ENCODE measurements at places on chromosomes 7 and 10.
A peak's percentile ranks its signal among the peaks of the same experiment; 100 is the strongest.

DNA sequence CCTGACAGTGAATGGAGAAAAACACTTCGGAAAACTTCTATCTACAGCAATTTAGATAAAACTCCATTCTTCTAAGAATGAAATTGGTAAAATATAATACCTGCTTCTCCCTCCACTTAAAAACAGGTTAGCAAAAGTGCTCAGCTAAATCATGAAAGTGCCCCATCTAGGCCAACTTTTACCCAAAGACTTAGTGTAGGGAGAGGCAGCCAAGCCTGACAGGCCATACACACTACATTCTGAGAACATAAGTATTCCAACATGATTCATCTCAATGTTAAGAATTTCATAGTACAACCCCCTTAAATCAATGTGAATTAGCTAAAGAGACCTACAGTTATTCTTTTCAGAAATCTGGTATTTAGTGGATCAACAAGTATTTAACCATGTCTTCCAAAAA lies 7.2 kb downstream of the FAM3C start:
- DNase-seq, result no peak

- DNase-seq, result no peak
Measured at GRCh38 chr10:116915340-116915739, 66.0 kb downstream of the ENO4 start.

GRCh38 chr7:44063547-44063893 lies 1.8 kb downstream of the PGAM2 start:
- DNase-seq, result peak; percentile 5

DNA sequence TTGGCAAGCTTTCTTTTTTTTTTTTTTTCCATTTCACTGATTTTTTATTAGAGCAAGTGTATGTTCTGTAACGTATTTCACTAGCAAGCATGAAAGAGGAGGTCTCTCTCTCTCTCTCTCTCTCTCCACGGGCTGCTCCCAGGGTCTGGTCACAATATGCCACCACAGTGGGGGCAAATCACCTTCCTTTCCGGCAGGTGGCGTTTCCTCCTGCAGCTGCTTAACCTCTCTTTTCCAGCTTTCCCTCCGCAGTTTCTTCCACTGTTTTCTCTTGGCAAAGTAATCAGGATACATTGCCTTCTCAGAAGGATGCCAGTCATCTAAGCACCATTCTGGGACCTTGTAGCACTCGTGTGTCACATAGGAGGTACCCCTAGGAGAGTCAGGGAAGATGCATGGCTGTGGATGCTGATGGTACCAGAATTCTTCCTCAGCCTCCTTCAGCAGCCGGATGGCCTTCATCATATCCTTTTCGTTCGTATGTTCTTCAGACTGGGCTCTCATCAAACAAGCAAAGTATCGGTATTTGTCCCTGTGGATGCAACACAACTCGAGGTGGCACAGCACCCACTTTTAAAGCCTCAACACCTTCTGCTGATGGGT lies 197.3 kb upstream of the PODXL start:
- peak; percentile 51 for DNase-seq

GRCh38 chr10:102801496-102801895 lies 35.7 kb downstream of the CYP17A1 start:
- no peak for DNase-seq

DNA sequence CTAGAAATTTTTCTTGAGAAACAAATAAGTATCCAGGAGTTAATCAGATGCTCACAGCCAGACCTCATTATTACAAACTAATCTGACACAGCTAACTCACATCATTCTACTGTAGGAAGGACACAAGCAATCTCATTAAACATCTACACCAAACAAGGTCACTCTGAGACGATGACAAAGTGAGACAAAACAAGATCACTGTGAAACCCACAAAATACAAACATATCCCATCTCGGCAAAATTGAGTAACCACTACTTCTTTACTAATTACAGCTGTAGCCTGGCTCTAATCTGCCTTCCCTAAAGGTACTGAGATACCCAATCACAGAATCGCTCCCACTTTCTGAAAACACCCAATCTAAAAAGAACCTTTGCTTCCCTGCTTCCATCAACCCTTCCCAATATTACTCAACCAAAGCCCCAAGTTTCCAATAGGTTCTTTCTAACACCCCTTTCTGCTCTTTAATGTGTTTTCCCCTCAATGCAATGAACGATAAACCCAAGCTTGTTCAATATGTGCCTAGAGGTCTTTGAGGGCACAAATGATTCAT lies 26.9 kb downstream of the CCDC6 start:
- DNase-seq, result no peak

DNA sequence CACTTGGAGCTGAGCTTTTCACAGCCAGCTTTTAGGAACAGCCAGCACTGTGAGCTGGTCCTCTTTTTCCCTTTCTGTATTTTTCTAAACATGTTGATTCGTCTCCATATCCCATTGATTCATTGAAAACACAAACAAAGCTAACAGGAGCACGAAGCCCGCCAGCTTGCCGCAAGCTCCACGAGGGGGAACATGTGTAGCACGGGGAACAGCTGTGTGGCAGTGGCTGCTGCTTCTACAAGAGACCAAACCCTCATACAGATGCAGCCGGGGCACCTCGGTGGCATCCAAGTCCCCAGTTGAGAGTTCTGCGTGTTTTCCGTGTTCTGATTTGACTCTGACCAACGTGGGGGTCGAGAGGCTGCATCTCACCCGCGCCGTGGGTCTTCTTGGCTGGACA lies 80.8 kb upstream of the SH2B2 start:
- no peak for DNase-seq

- DNase-seq, result no peak
Measured at GRCh38 chr10:58556516-58557165, 44.0 kb downstream of the BICC1 start.

DNA sequence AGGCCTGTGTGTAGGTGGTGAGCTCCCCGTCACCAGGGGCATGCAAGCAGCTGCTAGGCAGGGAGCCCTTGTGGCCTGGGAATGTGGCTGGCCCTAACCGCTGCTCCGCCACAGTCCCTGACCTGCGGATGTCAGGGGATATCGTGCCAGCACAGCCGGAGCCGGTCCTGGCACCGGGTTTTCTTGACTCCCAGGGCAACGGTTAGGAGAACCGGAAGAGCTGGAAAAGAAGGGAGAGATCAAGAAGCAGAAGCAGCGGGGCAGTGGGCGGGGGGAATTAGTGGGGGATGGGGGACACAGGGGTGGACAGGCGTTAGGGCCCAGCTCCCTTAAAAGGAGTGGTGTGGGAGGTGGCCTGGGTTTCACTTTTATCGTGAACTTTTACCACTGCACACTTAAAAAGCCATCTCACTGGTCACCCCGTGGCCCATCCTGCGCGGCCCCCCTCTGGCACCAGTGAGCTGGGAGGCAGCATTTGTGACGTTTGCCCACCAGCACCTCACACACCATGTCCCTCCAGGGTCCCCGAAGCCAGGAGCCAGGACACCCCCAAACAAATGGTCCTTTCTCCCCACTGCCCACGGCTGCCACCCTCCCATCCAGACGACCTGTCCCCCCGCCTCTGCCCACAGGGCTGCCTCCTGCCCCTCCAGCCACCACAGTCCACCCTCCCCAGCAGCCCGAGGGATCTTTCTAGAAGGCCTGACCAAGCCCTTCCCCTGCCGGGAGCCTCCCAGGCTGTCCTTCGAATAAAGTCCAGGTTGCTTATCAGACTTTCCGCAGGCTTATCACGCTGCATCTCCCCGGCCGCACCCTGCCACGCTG lies 1.8 kb upstream of the MICALL2 start:
- DNase-seq, result no peak

- DNase-seq, result no peak
Measured at GRCh38 chr10:48946332-48946731, 6.7 kb upstream of the LRRC18 start.

DNA sequence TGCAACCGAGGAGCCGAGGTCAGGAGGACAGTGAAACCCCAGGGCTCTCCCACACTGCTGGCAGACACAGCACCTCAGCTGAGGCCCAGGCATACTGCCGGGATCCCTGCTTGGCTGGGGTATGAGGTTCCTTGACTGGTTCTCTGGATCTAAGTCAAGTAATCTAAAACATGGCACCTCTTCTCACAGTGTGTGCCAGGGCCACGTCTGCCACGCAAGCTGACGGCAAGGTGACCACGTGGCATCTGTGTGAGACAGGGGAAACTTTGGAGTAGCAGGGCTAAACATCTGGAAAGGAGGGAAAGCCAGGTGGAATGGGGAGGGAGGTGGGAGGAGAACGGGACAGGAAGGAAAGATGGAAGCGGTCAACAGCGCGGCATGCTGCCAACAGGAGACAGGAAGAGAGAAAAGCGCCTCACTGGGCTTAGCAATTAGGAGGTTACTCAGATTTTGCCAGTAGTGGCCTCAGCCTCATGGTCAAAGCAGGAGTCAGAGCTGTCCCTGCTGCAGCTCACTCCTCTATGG lies 103.7 kb downstream of the CXCL12 start:
- no peak for DNase-seq

- no peak for DNase-seq
Measured at GRCh38 chr7:105210721-105211205, 178.0 kb downstream of the SRPK2 start.

DNA sequence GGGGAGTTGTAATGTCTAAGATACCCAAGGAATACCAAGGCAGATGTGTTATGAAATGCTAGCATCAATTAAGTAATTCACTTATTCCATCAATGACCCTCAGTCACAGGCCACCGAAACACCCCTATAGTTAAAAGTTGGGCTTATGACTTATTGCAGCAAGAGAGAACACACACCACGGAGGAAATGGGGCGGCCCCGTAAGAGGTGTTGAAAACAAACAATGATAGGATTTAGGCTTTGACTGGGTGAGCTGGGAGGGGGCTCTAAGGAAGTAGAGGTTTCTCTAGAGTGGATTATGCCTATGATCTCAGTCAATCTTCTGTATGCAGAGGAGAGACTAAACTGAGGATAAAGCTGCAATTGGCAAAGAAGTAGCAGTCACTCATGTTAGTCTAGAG lies 45.4 kb upstream of the PRKCQ start:
- no peak for DNase-seq

GRCh38 chr7:119703895-119704294 lies 569.1 kb upstream of the KCND2 start:
- no peak for DNase-seq

DNA sequence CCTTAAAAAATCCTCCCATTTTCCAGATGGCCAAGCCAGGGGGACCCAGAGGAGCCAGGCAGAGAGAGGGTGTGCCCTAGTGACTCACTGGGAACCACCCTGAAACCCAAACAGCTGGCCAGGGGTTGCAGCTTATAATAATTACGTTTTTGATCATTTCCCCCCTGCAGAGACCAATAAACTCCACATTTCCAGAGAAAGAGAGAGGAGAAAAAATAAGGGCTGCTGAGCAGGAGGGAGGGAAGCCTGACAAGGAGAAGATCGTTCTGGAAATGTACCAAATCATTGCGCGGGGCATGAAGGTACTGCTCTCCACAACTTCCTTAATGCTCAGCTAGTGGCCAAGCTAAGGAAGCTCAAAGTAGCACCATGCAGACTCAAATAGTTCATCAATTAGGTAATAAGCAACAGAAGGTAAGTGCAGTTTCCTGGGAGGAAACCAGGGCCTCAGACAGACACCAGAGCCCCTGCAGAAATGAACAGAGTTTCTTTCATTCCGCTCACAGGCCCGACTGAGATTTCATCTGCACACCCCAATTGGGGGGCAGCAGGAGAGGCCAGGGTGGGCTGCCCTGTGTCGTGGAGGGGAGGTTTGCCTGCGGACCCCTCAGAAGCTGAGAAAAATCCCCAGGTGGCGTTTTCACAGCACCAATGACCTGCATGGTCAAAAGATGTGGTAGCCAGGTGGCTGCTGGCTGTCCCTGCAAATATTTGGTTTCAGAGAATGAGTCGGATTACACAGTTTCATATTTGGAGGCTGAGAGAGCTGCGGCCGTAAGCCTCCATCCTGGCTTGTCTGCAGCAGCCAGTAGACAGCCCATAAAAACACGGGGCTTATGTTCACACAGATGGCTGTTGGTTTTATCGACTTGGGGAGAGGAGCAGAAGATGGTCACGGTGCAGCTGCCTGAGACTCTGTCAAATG lies 153.2 kb upstream of the LYZL2 start:
- no peak for DNase-seq

DNA sequence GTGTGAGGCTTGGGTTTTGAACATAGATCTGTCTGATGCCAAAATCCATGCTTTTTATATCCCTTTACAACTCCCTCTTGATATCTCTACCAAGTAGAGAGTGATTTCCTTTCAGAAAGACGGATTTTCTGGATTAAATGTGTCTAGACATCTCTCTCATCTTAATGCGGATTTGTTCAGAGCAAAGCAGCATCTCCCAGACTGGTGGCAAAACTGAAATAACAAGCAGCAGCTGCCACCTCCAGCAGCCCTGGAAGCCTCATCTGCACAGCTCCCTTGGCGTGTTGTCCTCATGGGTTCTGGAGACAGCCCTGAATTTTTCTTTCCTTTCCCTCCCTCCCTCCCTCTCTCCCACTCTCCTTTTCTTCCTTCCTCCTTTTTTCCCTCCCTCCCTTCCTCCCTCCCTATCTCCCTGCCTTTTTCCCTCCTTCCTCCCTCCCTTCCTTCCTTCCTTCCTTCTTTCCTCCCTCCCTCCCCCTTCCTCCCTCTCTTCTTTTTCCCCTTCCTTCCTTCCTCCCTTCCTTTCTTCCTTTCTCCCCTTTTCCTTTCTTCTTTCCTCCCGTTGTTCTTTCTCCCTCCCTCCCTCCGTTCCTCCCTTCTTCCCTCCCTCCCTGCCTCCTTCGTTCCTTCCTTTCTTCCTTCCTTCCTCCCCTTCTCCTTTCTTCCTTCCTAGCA lies 639.9 kb downstream of the TYW1 start:
- DNase-seq, result no peak

- DNase-seq, result no peak
Measured at GRCh38 chr7:129385598-129385997, 48.6 kb upstream of the STRIP2 start.

DNA sequence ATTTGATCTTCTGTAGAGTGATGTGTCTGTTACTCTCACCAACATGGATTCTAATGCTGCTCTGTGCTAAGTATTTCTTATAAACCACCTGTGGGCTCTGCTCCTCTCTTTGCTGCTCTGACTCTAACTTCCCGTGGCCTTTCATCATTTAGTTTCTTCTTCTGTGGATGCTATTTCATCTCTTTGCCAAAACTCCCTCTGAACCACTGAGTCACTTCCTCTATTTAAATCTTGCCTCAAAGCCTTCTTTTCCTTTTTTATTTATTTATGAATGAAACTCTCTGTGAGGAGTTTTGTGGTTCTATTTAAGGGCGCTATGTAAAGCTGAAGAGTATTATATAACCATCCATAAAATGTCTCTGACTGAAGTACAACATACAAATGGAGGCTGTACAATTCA lies 538.5 kb downstream of the SUGCT start:
- no peak for DNase-seq

GRCh38 chr7:101165075-101165957 lies at the start of gene VGF:
Gene VGF, minus strand, starts transcription at chr7:101165569. Its CDS starts 726 bp downstream, at chr7:101164843.
- peak; percentile 98 for DNase-seq

GRCh38 chr7:137953043-137953664 lies 48.7 kb downstream of the CREB3L2 start:
- no peak for DNase-seq

- no peak for DNase-seq
Measured at GRCh38 chr7:36045326-36045725, 107.7 kb upstream of the EEPD1 start.

GRCh38 chr7:929311-929711 lies 25.2 kb downstream of the ADAP1 start:
- DNase-seq, result no peak

GRCh38 chr10:122878799-122879338 lies 512 bp downstream of the FAM24B start:
- peak; percentile 21 for DNase-seq
